ENCODE measurements at places on chromosomes 2 and 18. TPM values are rescaled to one million over a fixed set of nuclear protein-coding genes. Genes with fewer than 3 reads are reported as not detected.

Gene TPO
- total RNA-seq: not detected

Gene POTEC
- not detected for total RNA-seq

DNA sequence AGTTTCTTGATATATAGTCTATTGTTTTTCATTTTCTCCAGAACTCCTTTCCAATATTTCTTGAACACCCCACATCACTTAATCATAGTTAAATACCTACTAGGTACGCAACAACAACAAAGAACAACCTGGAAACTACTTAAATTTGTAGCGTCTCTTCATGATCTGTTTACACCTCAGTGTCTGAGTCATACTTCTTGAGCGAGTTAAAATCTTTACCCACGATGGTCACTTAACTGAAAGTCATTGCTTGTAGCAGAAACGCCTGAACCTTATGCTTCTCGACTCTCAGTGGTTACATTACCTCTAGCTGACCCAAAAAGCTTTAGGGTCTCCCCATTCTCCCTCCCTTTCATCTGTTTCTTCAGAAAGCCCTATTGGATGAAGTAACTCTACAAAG lies 131.3 kb downstream of the EN1 start:
- H3K27ac ChIP-seq: no peak overlapping the region
- H3K36me3 ChIP-seq: no peaks in the 10 kb centered on the region
- DNase-seq: no peak
- H3K4me1 ChIP-seq: no peaks in the 10 kb centered on the region
- H3K4me3 ChIP-seq: no peak overlapping the region
- peaks cover 2% of the 10 kb centered on the region for H3K27me3 ChIP-seq

- no peak for DNase-seq
- H3K4me3 ChIP-seq: no peak overlapping the region
- H3K27me3 ChIP-seq: peaks cover 4% of the 10 kb centered on the region
- no peaks in the 10 kb centered on the region for H3K4me1 ChIP-seq
Observed at GRCh38 chr2:216793386-216793785, 66.5 kb downstream of the TNP1 start.

Gene CFAP65
- not detected for total RNA-seq

All from activated T-helper 1 cell treated with anti-CD3 and anti-CD28 coated beads, Interleukin-12 subunit alpha, Interleukin-12 subunit beta, Interleukin-2, Interleukin-4 antibody, amounts not matched to agents 30 ng/mL and 10 ng/mL and 1 ng/mL, durations not matched to agents 14 hours and 24 hours and 36 hours (primary cell).